ENCODE measurements at places on chromosomes 16 and 17. TPM values are rescaled to one million over a fixed set of nuclear protein-coding genes. Genes with fewer than 3 reads are reported as not detected.

GRCh38 chr17:6574687-6575595 is 18.6 kb upstream of the PITPNM3 start:
- peaks cover 19% of the 10 kb centered on the region for H3K36me3 ChIP-seq
- no peaks in the 10 kb centered on the region for H3K27me3 ChIP-seq
- peak overlapping the region; percentile 56 for H3K27ac ChIP-seq
- DNase-seq = no peak
- H3K4me3 ChIP-seq = no peak overlapping the region
- H3K4me1 ChIP-seq = peaks cover 2% of the 10 kb centered on the region

- no peak overlapping the region for H3K4me3 ChIP-seq
- no peaks in the 10 kb centered on the region for H3K36me3 ChIP-seq
- H3K27ac ChIP-seq = no peak overlapping the region
- DNase-seq = no peak
- no peaks in the 10 kb centered on the region for H3K4me1 ChIP-seq
Measured at GRCh38 chr16:64088838-64089237, 1033.0 kb downstream of the CDH11 start.

DNA sequence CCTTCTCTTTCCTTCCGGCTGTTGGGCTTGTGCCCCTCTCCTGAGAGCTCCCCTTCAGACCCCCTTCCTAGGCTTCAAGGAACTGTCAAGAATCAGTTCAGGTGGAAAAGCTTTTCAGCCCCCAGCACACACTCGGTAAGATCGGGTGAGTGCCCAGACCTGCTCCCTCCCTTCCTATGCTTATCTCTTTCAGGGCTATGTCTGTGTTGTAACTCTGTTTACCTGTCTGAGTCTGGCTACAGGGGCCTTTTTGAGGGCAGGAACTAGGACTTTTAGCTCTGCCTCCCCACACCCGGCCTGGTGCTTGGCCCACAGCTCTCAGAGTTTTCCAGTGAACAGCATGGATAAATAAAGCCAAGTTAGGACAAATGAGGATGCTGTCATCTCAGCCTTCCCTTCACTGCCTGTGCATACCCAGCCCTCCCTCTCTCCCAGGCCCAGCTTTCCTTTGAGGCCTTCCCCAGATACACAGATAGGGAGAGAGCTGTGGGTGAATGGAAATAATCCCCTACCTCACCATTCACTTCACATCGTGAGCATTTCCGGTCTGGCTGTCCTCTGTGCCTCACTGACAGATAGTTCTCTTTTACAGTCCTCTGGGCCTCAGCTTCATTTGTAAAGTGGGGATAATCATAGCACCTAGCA is 5.7 kb upstream of the MRPS23 start:
- peak overlapping the region; percentile 27 for H3K27ac ChIP-seq
- peaks cover 22% of the 10 kb centered on the region for H3K27me3 ChIP-seq
- no peak overlapping the region for H3K4me3 ChIP-seq
- H3K36me3 ChIP-seq = no peaks in the 10 kb centered on the region
- H3K4me1 ChIP-seq = peaks cover 23% of the 10 kb centered on the region

DNA sequence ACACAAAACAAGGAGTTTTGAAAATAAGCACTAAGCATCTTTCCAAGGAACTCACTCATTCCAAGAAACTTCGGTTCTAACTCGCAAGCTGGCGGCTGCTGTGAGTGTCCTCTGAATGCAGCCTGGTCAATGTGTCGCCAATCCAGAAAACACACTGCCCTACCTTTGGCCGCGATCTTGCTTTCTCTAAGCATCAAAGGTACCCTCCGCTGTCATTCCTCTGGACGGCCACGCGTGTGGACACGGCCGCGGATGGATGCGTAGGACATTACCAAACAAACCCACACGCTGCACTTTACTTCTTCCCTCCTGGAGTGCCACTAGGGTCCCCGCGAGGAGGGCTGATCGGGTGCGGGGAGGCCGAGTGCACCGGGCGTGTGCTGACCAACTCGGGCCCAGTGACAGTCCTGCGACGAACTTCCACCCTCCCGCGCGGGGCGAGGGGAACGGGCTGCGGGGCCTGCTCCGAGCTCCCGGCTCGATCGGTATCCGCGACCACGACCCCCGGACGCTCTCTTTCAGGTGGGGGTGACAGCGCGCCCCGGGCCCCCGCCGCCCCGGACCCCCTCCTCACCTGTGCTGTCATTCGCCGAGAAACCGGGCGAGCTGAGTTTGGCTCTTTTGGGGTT is 1.1 kb downstream of the CREBBP start:
- DNase-seq = no peak
- H3K27ac ChIP-seq = peak overlapping the region; percentile 94
- peak overlapping the region; percentile 87 for H3K4me3 ChIP-seq
- no peaks in the 10 kb centered on the region for H3K27me3 ChIP-seq

- H3K27ac ChIP-seq = no peak overlapping the region
- peaks cover 8% of the 10 kb centered on the region for H3K4me1 ChIP-seq
- peaks cover 5% of the 10 kb centered on the region for H3K36me3 ChIP-seq
- H3K4me3 ChIP-seq = peak overlapping the region; percentile 65
Measured at GRCh38 chr17:64780096-64781013, 118.2 kb upstream of the SMURF2 start.

GRCh38 chr16:79121906-79122305 is 478.6 kb downstream of the MAF start:
- no peaks in the 10 kb centered on the region for H3K36me3 ChIP-seq
- H3K4me1 ChIP-seq = no peaks in the 10 kb centered on the region
- H3K27me3 ChIP-seq = no peaks in the 10 kb centered on the region
- H3K27ac ChIP-seq = no peak overlapping the region

DNA sequence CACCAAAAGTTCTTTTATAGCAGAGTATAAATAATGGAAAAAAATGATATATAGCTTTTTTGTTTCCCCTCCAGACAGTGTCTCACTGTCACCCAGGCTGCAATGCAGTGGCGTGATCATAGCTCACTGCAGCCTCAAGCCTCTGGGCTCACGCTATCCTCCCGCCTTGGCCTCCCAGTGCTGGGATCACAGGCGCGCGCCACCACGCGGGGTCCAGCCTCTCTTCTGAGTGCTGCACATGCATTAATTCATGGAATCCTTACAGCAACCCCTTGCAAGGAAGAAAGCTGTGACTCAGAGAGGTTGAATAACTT is 18.0 kb upstream of the ZNF629 start:
- DNase-seq = no peak
- H3K27me3 ChIP-seq = peaks cover 16% of the 10 kb centered on the region
- no peaks in the 10 kb centered on the region for H3K36me3 ChIP-seq
- H3K4me3 ChIP-seq = peak overlapping the region; percentile 78
- H3K4me1 ChIP-seq = peaks cover 13% of the 10 kb centered on the region
- H3K27ac ChIP-seq = peak overlapping the region; percentile 89

GRCh38 chr16:89522287-89522686 is 14.1 kb downstream of the SPG7 start:
- no peak overlapping the region for H3K27ac ChIP-seq

DNA sequence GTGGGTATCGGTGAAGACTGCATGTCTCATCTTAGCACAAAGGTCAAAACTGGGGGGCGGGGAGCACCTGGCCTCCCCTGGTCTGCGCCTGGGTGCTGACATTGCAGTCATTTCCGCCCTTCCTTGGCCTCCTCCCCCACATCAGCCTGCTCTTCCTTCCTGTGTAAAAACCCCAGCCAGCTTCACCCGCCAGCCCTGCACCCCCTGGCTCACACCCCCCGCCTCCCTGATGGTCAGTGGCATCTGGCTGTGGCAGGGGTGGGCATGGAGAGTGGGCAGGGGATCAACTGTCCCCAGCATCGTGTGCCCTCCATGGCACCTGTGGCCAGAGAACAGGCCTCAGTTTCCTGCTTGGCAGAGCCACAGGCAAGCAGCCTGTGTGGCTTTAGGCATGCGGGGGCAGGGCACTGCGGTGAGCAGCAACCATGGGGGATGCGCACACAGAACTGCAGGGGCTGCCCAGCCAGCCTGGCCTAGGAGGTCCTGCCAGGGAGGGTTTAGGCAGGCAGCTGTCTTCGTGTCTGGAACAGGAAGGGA is 26.5 kb upstream of the LASP1NB start:
- DNase-seq = no peak
- peaks cover 13% of the 10 kb centered on the region for H3K36me3 ChIP-seq
- no peak overlapping the region for H3K4me3 ChIP-seq
- peak overlapping the region; percentile 64 for H3K27ac ChIP-seq
- no peaks in the 10 kb centered on the region for H3K4me1 ChIP-seq

DNA sequence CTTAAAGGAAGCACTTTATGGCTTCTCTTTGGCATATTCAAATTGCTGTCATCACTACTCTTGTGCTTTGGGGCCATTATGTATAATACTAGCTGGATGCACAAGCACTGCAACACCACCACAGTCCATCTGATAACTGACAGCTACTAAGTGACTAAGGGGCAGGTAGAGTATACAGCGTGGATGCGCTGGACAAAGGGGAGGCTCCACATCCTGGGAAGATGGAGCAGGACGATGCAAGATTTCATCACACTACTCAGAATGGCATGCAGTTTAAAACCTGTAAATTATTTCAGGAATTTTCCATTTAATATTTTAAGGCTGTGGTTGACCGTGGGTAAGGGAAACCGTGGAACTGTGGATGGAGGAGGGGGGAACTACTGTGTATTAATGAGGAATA is 25.0 kb downstream of the MPRIP start:
- no peaks in the 10 kb centered on the region for H3K27me3 ChIP-seq
- no peaks in the 10 kb centered on the region for H3K4me1 ChIP-seq
- peaks cover 16% of the 10 kb centered on the region for H3K36me3 ChIP-seq
- H3K4me3 ChIP-seq = no peak overlapping the region
- peak overlapping the region; percentile 58 for H3K27ac ChIP-seq
- DNase-seq = no peak

GRCh38 chr17:4858882-4859260 is 25.7 kb downstream of the MINK1 start:
- H3K4me1 ChIP-seq = peaks cover 17% of the 10 kb centered on the region
- H3K36me3 ChIP-seq = peaks cover 11% of the 10 kb centered on the region
- H3K27ac ChIP-seq = peak overlapping the region; percentile 67

Gene CD300A
- 3.9 TPM for total RNA-seq

Gene C1QL1
- total RNA-seq = 37.0 TPM

Gene ZG16B
- total RNA-seq = not detected

Gene C16orf90
- not detected for total RNA-seq

Gene TPPP3
- 17.5 TPM for total RNA-seq
